Stimulated activated CD4-positive, alpha-beta T cell treated with anti-CD3 and anti-CD28 coated beads, TNF-alpha, amount 100 ng/mL, for 4 hours (primary cell): ENCODE measurements at places on chromosomes 3 and 15.

DNA sequence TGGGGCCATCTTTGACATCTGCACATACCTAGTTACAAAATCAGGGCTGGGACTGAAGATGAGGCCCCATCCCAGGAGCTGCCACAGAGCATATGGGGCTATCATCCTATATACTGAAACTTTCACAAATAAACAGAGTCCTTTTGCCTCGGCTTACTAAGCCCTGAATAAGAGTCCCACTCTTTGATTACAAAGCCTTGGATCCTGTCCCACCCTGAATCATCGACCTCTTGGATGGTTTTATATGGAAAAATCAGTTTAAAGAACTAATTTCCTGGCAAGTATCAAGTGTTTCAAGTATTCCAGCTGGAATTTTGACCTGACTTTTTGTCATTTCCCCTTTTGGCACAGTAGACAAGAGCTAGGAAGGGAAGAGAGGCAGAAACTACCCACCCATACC lies 331.3 kb upstream of the FRG2C start:
- no peak for DNase-seq

- no peak for DNase-seq
These were observed 88.6 kb upstream of the ZNF385D start for GRCh38 chr3:21839592-21839991.

GRCh38 chr15:74202452-74203401 lies at the start of gene STRA6:
Gene STRA6, minus strand, starts transcription at chr15:74202787. Its CDS starts 520 bp downstream, at chr15:74202267.
- no peak for DNase-seq

DNA sequence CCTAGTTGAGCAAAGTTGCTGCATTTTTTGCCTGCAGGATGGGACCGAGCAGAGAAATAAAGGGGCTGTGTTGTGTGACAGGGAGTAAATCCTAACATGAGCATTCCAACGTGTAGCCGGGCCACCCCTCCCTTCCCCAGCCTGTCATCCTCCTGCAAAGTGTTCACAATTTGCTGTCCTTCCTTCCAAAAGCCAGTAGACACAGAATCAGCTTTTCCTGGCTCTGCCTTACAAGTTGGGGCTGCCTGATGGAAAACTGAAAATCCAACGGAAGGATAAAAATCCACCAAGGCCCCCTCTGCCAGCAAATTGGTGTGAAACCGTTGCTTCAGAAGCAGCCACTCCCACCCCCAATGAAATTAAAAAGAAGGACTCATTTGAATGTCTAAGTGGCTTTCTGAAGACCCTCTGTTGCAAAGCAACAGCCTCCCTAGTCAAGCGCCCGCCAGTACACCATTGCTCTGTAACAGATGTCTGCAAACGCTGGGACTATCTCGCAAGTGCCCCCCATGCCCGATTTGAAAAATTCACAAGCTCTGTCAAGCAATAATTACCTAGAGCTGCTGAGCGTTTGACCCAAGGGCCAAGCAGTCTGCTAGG lies 665 bp downstream of the FRMD4B start:
- DNase-seq = no peak

- DNase-seq = no peak
These were observed 12.2 kb upstream of the VEPH1 start for GRCh38 chr3:157515398-157515797.

- DNase-seq = no peak
These were observed 16.2 kb downstream of the NCEH1 start for GRCh38 chr3:172694573-172695246.

GRCh38 chr15:90099072-90099867 lies 3.0 kb downstream of the IDH2 start:
- DNase-seq = no peak

GRCh38 chr3:194043516-194043915 lies 92.4 kb upstream of the HES1 start:
- no peak for DNase-seq
